ENCODE measurements at places on chromosomes 12 and 14. TPM values are rescaled to one million over a fixed set of nuclear protein-coding genes. Genes with fewer than 3 reads are reported as not detected.

- DNase-seq, result no peak
Observed at GRCh38 chr12:1935242-1935641, 16.8 kb upstream of the CACNA2D4 start.

- DNase-seq, result no peak
Observed at GRCh38 chr12:24134092-24134491, 184.6 kb upstream of the SOX5 start.

Gene C12orf60
- polyA plus RNA-seq, result 3.9 TPM

Gene CCDC88C
- 44.4 TPM for polyA plus RNA-seq

- no peak for DNase-seq
Observed at GRCh38 chr14:49494836-49495235, 91.3 kb downstream of the RPS29 start.

DNA sequence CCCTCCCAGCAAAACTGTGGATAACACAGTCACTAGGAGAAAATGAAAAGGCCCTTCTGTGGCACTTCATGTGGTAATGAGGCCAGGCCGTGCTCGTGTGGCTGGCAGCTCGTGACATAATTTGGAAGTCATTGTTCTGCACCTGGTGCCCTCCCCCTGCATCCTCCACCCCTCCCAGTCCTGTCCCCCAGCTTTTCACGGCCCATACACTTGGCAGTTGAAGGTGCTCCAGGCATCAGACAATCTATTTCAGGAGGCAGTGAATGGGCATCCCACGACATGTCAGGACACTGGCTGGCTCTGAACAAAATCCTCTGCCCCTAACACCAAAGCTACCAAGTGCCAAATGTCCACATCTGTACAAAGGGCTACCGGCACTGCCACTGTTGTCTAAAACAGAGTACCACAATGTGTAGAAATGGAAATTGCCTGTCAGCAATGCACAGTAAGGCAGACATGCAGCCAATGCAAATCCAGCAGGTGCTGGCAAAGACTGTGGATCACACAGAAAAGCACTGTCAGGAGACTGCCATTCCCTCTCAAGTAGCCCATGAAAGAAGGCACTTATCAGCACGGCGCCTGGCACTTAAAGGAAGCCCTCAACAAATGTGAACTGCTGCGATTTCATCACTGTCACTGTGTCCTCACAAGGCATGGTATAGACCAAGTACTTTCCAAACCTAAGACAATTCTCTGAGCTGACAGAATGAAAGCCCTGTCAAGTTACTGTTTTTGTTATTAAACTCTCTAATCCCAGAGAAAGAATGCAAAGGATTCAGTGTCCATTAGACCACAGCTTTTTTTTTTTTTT, 39.1 kb downstream of the CORO1C start:
- no peak for DNase-seq

Gene EID3
- polyA plus RNA-seq, result 4.5 TPM

GRCh38 chr12:45669093-45669492, 60.4 kb upstream of the ARID2 start:
- DNase-seq, result no peak

Gene CLEC9A
- polyA plus RNA-seq, result 0.26 TPM

GRCh38 chr12:113823016-113823415, 143.1 kb downstream of the RBM19 start:
- DNase-seq, result no peak

GRCh38 chr14:88075269-88075981, 70.5 kb downstream of the GPR65 start:
- no peak for DNase-seq

Gene AQP2
- 128 TPM for polyA plus RNA-seq

Gene ITGA7
- 43.3 TPM for polyA plus RNA-seq

DNA sequence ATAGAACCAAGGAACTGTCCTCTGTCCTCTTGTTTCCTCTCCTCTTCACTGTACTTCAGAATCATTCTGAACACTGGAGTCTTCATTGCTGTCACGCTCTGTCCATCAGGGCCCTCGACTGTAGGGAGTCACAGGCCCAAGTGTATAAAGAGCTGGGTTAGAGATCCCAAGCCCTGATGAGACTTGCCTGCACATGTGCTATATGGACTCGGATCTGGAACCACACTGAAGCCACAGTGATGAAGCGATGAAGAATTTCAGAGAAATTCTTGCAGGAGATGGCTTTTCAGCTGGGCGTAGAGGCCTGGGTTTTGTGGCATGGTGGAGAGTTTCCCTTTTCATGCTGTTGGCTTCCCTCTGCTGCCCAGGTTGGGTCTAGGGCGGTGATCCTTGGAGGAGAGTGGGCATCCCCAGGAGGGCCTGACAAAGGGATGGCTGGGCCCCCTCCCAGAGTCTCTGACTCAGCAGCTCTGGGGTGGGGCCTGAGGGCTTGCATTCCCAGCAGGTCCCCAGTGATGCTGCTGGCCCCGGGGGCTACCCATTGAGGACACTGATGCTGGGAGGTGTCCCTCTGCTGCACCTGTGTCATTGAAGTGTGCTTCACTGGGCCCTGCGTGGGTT, 39.6 kb upstream of the YY1 start:
- DNase-seq, result no peak

DNA sequence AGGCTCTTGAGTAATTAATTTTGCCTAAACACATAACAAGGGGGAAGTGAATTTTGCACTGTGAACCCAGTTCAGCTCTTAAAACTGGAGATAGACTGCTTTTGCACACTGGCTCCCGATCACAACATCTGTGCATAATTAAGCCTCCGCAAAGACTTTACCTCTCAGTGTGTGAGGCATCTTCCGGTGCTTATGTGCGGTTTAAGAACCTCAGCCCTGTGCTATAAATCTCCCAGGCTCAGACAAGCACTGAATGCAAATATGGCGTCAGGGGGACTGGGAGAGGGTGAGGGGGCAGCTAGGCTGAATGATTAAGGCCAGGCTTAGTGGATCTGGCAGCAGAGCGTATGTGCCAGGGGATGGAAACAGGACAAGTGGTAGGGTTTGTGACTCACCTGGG, 103.3 kb downstream of the ADCK1 start:
- no peak for DNase-seq

GRCh38 chr12:131279281-131279921, 325.7 kb downstream of the ADGRD1 start:
- DNase-seq, result no peak

- no peak for DNase-seq
Observed at GRCh38 chr12:122228092-122228491, 2.2 kb upstream of the DIABLO start.

DNA sequence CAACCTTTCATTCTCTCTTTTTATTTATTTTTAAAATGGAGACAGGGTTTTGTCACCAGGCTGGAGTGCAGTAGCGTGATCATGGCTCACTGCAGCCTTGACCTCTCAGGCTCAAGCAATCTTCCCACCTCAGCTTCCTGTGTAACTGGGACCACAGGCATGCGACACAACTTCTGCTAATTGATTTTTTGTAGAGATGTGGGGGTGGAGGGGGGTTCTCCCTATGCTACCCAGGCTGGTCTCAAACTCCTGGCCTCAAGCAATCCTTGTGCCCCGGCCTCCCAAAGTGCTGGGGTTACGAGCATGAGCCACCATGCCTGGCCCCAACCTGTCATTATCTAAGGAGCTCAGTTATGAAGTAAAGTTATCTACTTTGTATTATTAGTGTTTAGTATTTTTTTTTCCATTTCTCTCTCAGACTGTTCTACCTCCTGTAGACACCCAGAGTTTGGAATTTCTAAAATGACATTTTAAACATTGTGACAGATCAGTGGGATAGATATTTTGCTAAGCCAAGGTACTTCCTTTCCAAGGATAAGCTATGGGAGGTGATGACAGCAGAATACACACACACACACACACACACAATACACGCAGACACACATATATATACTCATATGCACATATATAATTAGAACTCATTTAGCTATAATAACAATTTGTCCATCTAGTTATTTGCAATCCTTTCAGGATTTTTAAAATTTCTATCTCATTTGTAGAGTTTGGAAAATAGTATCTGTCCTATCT, 2.1 kb upstream of the USP44 start:
- no peak for DNase-seq

Gene OLR1
- 1.3 TPM for polyA plus RNA-seq

- DNase-seq, result no peak
Observed at GRCh38 chr12:101884174-101884573, 6.8 kb downstream of the DRAM1 start.

DNA sequence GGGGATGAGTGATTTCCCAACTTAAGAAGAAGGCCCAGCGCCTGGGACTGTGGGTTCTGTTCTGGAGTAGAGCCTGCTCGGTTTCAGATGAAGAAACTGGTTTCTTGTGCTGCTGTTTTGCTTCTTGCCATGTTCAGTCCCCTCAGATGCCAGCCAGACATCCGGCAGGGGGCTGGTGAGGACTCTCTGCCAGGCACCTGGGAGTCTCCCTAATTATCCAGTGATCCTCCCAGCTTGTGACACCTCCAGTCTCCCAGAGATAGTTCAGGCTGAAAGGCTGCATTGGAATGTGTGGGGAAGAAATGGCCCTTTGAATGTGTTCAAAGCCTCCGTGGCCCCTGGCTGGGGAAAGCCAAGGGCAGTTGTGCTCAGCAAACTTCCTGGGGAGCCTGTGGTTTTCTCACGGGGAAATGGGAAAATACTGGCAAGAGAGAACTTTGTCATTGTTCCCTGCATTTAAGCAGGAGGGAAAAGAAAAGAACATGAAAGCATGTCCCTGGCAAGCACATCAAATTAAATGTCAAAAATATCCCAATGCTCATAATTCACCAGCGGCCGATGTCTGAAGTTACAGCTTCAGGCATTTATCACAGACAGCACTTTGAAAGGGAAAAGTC, 8.5 kb upstream of the SERPINA12 start:
- DNase-seq, result no peak

GRCh38 chr14:104972301-104973134, 5.7 kb downstream of the AHNAK2 start:
- no peak for DNase-seq

DNA sequence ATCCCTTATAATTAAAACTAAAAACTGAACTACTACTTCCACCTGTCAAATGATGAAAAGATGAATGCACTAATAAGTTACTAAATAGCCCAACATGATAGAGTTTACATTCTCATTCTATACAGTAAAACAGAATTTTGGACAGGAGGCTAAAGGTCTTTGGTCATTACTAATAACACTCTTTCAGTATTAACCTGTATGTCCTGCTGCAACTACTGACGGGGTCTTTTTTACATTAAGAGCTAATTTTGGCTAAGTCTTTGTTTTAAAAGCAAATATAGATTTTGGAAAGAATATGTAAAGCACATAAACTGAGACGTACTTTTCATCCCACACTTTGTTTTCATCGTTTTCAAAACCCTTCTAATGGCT, 175.4 kb upstream of the CDKN3 start:
- no peak for DNase-seq

DNA sequence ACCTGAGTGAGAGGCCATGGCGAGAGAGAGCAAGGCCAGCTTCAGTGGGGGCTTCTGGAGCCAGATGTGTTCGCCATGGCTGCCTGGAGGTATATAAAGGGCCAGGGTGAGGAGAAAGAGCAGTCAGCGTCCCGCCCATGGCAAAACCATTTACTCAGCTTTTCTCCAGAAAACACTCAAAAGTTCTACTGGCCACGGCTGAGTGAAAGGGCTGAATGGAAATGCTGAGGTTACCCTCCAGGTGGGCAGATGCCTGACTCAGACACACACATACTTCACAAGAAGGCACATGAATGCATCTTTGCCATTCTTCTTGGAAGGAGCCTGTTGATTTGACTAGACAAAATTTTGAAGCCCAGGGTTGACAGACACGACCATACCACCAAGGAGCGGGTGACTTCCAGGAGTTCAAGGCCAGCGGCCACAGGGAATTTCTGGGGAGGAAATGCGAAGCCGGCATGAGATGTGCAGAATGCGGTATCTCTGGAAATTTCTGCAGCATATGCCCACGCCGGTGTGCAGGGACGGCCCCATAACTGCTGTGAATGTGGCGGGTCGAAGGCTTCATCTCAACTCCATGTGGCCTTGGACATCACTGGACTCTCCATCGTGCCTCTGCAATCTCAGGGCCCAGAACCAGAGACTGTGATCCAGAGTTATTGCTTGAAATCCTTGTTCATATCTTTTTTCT, at the start of gene IL31:
IL31 (minus strand) TSS at position 67 of the 691 bp plus-strand sequence; CDS start at position 18, 49 bp downstream.
- DNase-seq, result no peak

GRCh38 chr12:64039281-64039871, 182.7 kb downstream of the KICS2 start:
- no peak for DNase-seq

GRCh38 chr12:122851820-122852219, 16.6 kb downstream of the HIP1R start:
- no peak for DNase-seq

DNA sequence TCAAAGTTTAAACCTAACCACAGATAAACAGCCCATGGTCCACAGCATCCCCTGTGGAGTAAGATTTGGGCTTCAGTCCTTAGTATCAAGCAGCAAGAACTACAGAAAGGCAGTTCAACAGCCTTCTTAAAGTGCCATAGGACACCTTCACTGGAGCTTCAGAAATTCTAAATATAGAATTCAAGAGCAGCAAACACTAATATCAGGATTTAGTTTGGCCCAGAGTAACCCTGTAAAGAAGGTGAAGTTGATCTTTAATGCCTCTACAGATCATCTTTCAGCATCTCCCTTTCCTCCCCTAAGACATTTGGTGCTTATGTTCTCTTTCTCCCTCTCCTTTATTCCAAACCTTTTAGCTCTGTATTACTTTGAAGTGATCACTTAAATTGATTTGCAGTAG, 59.5 kb upstream of the ARHGAP5 start:
- no peak for DNase-seq

- DNase-seq, result no peak
Observed at GRCh38 chr12:119082016-119082415, 96.7 kb upstream of the HSPB8 start.

Gene NPAS3
- 8.7 TPM for polyA plus RNA-seq

DNA sequence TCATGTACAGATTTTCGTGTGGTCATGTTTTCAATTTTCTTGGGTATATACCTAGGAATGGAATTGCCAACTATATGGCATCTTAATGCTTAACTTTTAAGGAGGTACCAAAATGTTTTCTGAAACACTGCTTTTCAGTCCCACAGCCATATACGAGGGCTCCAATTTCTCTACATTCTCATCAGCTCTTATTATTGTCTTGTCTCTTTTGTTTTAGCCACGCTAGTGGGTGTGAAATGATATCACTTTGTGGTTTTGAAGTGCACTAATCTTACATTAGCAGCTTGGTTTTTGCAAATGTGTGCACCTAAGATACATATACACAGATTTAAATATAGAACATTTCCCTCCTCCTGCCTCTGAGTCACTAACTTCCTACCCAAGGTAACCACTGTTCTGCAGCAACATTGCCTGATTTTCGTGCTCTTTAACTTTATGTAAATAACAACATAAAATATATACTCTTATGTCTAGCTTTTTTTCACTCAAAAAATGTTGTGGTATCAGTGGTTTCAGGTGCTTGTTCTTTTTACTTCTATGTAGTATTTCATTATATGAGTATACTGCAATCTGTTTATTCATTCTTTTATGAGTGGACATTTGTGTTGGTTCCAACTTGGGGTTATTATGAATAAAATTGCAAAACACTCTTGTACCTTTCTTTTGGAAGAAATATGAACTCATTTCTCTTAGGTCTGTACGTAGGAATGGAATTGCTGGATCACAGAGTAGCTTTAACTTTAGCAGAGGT, 73.1 kb downstream of the ZFP36L1 start:
- no peak for DNase-seq

- DNase-seq, result no peak
Observed at GRCh38 chr14:103095210-103095778, 769 bp downstream of the EXOC3L4 start.

- no peak for DNase-seq
Observed at GRCh38 chr14:67571991-67572323, 28.1 kb downstream of the PIGH start.

Gene TTC5
- polyA plus RNA-seq, result 26.1 TPM

GRCh38 chr14:100078997-100079725, 13.9 kb downstream of the EVL start:
- DNase-seq, result no peak
